ENCODE measurements at places on chromosomes 12 and 14.

GRCh38 chr12:69698054-69698453 lies 1.0 kb downstream of the BEST3 start:
- DNase-seq: no peak

DNA sequence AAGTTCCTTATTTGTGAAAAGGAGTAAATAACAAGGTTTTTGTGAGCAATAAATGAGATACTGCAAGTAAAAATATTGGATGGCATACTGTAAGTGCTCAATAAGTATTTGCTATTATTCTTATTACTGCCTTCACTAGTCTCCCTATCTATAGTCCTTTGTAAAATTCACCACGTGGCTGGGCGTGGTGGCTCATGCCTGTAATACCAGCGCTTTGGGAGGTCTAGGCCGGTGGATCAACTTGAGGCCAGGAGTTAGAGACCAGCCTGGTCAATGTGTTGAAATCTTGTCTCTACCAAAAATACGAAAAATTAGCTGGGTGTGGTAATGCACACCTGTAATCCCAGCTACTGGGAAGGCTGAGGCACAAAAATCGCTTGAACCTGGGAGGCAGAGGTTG lies 18.6 kb upstream of the CALM1 start:
- no peak for DNase-seq

DNA sequence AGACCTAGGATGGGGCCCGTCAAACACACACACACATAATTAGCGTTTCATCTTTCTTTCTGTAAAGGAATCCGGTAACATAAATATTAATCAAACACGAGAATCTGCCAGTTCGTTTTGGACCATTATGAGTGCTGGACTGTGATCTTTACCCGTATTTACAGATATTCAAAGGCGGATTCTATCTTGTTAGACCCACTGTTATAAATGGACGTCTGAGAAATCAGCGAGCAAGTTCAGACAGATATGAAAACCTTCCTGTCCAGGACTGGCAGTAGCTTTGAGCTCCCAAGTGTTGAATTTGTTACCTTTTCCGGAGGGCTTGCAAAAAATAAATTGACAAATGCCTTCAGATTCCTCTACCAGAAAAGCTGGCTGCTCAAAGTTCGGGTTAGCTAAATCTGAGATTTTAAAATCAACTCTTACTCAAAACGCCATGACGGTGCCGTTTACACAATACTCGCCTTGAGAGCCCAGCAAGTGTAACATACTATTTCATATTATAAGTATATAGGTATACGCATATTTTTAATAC lies 27.6 kb downstream of the BCL11B start:
- DNase-seq: no peak

DNA sequence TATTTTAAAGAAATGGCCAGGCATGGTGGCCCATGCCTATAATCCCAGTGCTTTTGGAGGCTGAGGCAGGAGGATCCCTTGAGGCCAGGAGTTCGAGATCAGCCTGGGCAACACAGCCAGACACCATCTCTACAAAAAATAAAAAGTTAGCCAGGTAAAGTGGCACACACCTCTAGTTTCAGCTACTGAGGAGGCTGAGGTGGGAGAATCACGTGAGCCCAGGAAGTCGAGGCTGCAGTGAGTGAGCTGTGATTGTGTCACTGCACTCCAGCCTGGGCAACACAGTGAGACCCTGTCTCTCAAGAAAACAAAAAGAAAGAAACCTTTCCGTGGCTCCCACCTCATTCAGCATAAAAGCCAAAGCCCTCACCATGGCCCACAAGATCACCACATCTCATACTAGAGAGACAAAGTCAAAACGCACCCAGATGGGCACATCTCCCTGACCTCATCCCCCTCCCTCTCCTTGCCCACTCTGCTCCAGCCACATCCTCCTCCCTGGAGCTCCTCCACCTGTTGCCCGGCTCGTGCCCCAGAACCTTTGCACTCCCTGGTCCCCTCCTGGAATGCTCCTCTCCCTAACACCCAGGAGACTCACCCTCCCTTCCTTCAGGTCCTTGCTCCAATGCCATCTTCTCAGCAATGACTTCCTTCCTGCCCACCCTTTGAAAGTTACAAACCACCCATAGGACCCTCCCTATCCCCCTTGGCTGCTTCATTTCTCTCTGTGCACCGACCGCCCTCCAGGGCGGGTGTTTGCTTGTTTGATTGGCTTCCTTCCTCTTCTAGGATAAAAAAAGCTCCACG lies 4.8 kb upstream of the SCARB1 start:
- no peak for DNase-seq
